ENCODE measurements at places on chromosomes 7 and 10.

DNA sequence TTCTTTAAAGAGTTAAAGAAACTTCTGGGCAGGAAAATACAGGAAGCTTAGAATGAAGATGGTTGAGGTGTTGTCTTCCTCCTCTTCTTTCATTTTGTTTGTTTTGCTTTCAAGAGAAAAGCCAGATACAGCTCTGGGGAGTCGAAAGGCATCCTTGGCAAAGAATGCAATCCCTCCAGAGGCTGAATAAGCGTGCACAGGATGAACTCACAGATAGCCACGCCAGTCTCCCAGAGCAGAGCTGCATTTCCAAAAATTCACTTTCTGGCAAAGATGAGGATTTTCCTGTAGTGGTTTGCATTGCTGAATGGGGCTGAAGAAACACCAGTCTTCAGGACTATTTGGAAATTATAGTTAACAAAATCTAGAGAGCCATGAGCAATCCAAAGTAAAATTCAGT is 336.4 kb downstream of the NRG3 start:
- no peak for DNase-seq

DNA sequence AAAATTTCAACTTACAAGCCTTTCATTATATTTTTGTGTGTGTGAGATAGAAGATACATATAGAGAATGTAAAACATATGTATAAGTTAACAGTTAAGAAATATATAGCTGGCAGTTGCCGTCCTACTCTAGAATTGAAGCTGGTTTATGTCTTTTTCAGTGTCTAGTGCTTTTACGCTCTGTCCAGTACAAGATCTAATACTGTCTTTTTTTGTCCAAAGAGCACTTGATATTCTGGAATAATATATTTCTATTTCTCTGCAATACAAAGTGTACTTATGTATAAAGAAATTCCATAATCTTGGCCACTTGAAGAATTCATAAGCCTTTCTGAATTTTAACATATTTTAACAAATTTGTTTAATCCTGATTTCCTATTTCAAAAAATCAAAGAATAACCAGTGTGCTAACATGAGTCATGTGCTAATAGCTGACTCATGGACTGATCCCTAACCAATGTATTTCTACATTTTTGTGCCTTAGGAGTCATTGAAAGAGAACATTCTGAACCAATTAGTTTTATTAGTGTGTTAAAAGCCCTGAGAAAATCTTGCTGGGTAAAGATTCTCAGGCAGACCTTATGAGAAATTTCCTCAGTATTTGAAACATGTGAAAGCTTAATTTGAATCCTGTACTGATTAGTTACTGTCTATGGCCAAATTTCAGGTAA is 73.2 kb upstream of the CCAR1 start:
- no peak for DNase-seq

- DNase-seq, result no peak
These were observed 98.2 kb downstream of the PRPF18 start for GRCh38 chr10:13684806-13685482.

DNA sequence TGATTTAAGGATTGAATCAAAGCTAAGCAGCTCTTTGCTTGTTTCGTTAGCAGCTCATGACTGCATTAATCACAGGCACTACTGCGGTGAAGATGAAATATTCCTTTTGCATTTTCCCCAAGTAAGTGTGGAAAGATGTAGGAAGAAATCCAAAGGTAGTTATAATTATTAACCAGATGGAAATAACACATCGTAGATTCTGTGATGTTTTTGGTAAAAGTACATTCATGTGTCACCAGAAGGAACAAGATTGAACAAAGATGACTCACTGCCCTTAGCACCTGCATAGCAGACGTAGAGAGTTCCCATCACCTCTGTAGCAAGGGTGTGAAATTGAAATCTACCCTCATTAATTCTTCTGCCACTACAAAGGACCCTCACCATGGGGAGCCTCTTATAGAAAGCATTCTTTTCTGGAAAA is 37.1 kb downstream of the SMURF1 start:
- DNase-seq, result no peak

DNA sequence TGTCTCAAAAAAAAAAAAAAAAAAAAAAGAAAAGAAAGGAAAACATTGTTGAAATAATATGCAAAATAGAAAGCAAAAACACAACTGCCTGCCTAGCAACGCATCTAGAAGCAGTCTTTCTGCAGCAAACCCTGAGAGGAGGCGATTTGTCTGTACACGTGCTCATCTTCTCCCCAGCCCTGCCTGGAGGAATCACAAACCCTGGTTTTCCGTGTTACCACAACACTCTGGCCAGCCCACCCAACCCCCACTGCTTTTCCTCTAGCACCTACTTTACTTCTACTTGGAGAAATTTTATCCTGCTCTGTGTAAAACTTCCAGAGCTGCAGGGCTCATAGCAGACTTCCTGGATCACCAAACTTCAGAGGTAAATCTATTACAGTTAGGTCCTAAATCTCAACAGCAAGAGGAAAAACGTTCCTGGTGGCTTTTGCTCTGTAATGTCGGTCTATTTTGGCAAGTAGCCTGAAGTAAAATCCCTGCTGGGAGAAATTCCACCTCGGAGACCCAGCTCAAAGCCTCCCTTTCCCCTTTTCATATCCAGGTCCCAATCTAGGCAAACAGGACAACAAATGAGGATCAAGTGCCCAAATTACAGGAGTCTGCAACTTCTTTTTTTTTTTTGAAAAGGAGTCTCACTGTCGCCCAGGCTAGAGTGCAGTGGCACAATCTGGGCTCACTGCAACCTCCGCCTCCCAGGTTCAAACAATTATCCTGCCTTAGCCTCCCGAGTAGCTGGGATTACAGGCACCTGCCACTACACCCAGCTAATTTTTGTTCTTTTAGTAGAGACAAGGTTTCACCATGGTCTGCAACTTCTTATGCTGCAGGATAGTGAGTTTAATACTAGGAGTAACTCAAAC is 91.6 kb downstream of the DNMBP start:
- peak; percentile 29 for DNase-seq

GRCh38 chr10:60944058-60944909 is at the start of gene RHOBTB1:
Gene RHOBTB1 (minus strand): TSS chr10:60944185. CDS start chr10:60911542, 32,643 bp downstream.
- DNase-seq, result peak; percentile 81

DNA sequence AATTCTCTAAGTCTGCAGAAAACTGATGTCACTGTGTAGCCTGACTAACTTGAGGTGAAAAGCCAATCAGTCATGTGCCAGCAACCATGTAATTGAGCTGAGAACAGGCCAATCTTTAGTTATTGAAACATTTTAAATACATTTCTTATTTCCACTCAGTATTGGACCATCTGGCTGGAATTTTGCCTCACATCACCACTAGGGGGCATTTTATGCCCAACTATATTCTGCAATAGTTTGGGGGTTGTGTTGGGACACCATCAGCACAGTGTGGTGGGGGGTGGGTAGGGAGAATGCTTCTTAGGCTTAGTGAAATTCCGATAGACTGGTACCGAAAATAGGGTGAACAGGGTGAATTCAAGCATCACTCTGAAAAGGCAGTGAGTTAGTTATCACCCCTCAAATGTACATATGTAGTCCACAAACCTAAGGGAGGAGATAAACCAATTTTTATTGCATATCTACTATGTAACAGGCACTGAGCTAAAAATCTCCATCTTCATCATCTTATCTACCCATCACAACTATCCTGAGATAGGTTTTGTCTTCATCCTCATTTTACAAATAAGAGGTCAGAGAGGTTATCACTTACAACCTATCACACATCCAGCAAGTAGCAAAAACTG is 17.8 kb downstream of the NPSR1 start:
- no peak for DNase-seq

GRCh38 chr10:13892001-13892491 is 305.3 kb downstream of the PRPF18 start:
- DNase-seq, result no peak

GRCh38 chr10:82796510-82796909 is 921.5 kb downstream of the NRG3 start:
- no peak for DNase-seq
